ENCODE measurements at places on chromosomes 6 and 20. TPM values are rescaled to one million over a fixed set of nuclear protein-coding genes. Genes with fewer than 3 reads are reported as not detected.
A peak's percentile ranks its signal among the peaks of the same experiment; 100 is the strongest.

- H3K36me3 ChIP-seq: peaks cover 36% of the 10 kb centered on the region
- DNase-seq: no peak
- peak overlapping the region; percentile 93 for H3K4me3 ChIP-seq
- H3K4me1 ChIP-seq: peaks cover 17% of the 10 kb centered on the region
These were observed 979 bp downstream of the ZNF133 start for GRCh38 chr20:18289306-18289705.

MRPS18B gene
- 113 TPM for total RNA-seq

GRCh38 chr20:58568126-58568482 lies 52.9 kb upstream of the APCDD1L start:
- no peak for DNase-seq
- H3K36me3 ChIP-seq: no peaks in the 10 kb centered on the region
- H3K27ac ChIP-seq: no peak overlapping the region
- H3K4me3 ChIP-seq: no peak overlapping the region
- H3K27me3 ChIP-seq: no peaks in the 10 kb centered on the region
- H3K4me1 ChIP-seq: no peaks in the 10 kb centered on the region

GRCh38 chr6:47007657-47008396 lies 34.3 kb downstream of the ADGRF1 start:
- H3K27me3 ChIP-seq: peaks cover 7% of the 10 kb centered on the region
- peaks cover 8% of the 10 kb centered on the region for H3K4me1 ChIP-seq
- H3K27ac ChIP-seq: no peak overlapping the region
- no peak overlapping the region for H3K4me3 ChIP-seq
- no peak for DNase-seq

- H3K36me3 ChIP-seq: no peaks in the 10 kb centered on the region
- H3K27ac ChIP-seq: no peak overlapping the region
- peaks cover 3% of the 10 kb centered on the region for H3K4me1 ChIP-seq
- no peaks in the 10 kb centered on the region for H3K27me3 ChIP-seq
- H3K4me3 ChIP-seq: no peak overlapping the region
These were observed 4.5 kb upstream of the PXMP4 start for GRCh38 chr20:33724439-33725094.

DNA sequence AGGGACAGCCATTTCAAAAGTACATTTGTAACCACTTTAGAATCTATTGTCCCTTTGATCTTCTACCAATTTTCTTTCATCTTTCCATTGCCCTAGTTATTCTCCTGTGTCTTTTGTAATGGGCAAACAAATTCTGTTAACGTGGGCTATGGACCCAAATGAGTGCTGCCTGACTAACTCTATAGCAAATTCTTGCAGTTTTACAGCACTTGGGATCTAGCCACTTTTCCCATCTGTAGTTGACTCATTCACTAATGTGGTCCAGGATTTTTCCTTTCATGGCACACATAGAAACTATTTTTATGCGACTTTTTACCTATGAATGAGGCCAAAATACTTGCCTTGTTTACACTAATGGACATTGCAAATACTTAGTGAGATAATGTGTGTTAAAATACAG lies 52.0 kb downstream of the GRIK2 start:
- no peaks in the 10 kb centered on the region for H3K4me1 ChIP-seq
- no peaks in the 10 kb centered on the region for H3K36me3 ChIP-seq
- DNase-seq: no peak
- no peak overlapping the region for H3K4me3 ChIP-seq
- no peaks in the 10 kb centered on the region for H3K27me3 ChIP-seq

DNA sequence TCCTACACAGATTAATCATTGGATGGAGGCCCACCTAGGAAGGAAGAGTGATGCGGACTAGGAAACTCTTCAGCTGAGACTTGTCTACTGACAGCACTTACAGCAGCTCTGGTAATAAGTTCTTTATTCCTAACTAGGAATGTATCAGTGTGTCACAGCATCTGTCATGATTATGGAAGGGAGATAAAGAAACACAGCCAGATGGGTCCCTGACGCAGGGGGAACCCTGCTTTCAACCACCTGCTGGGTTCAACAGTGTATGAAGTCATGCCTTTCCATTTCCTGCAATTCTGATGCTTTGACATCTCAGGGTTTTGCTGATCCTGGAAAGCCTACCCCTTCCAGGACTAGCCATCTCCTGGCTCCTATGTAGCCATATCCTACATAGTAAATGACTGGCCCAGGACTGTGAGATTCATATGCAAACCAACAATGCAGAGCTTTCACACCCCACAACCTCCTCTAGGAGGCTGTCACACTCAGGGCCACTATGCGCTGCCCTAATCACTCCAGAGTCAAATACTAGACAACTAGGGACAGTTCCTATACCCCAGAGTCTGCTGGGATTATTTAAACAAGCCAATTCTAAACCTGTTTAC lies 29.0 kb upstream of the MANEA start:
- no peaks in the 10 kb centered on the region for H3K27me3 ChIP-seq
- H3K27ac ChIP-seq: no peak overlapping the region
- no peak overlapping the region for H3K4me3 ChIP-seq
- no peaks in the 10 kb centered on the region for H3K4me1 ChIP-seq

LGSN gene
- total RNA-seq: not detected

DNA sequence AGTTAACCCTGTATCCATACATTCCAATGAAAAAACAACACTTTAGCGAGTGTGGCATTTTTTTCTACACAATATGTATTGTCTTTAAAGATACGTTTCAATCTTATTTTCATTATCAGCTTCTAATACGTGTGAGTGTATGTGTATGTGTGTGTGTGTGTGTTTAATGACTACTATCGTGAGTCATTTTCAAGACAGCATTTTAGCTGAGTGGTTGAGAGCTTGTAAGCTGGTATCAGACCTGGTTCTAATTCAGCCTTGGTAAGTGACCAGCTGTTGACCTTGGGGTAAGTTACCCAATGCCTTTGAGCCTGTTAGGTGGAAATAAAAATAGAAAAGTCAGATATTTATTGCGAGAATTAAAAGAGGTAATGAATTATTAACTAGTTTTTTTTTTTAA lies 320.0 kb upstream of the NT5E start:
- no peak overlapping the region for H3K4me3 ChIP-seq
- DNase-seq: no peak
- no peaks in the 10 kb centered on the region for H3K4me1 ChIP-seq
- no peak overlapping the region for H3K27ac ChIP-seq
- H3K27me3 ChIP-seq: peaks cover 5% of the 10 kb centered on the region

DNA sequence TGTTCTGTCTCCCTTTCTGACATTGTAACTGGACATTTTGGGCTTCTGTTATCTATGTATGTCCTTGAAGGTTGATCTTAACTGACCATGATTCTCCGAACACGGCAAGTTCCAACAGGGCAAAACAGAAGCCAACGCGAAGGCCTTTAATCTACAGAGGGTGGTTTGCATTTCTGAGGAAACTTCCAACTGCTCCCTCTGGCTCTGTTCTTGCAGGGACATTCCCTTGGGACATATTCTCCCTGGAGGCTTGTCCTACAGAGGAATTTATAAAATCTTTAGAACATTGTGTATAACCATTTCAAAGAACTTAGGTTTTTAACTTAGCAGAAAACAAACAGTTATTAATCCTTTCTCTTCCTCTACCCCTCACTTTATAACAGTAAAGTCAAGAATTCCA lies 189.0 kb upstream of the CDYL start:
- H3K4me1 ChIP-seq: no peaks in the 10 kb centered on the region
- no peak overlapping the region for H3K27ac ChIP-seq
- H3K4me3 ChIP-seq: no peak overlapping the region
- no peaks in the 10 kb centered on the region for H3K36me3 ChIP-seq
- peaks cover 3% of the 10 kb centered on the region for H3K27me3 ChIP-seq
- no peak for DNase-seq

DNA sequence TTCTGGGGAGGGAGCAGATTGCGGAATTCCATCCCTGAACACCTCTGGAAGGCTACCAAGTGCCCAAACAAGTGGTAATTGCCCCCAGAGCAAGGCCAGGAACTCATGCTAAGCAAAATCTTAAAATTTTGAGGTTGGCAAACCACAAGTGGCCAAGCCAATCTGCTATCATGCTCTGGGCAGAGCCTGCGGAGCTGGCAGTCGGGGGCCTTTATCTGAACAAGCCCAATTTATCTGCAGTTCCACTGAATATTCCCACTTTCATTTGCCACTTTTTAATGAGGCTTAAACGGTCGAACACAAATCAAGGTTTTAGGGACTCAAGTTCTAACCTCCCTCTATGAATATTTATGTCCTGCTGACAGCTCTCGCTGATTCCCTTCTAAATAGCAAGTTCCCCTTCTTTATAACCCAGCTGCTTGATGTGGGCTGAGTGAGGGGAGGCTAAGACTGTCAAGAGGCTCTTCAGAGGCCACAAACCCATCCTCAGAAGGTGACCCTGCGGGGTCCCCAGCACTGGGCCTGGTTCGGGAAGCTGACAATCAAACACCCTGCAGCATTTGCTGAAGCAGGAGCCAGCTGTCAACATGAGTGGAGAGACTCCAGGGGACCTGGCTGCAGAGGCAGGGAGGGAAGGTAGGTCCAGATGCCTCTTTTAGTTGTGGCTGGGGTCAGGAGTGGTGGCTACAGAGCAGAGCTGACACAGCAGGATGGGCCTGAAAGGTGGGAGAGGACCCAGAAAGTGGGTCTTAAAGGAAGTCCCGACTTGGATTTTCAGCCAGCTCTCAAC lies 11.9 kb downstream of the CCDC167 start:
- H3K4me3 ChIP-seq: no peak overlapping the region
- H3K36me3 ChIP-seq: peaks cover 15% of the 10 kb centered on the region
- H3K27me3 ChIP-seq: no peaks in the 10 kb centered on the region
- DNase-seq: no peak
- peaks cover 48% of the 10 kb centered on the region for H3K4me1 ChIP-seq

DNA sequence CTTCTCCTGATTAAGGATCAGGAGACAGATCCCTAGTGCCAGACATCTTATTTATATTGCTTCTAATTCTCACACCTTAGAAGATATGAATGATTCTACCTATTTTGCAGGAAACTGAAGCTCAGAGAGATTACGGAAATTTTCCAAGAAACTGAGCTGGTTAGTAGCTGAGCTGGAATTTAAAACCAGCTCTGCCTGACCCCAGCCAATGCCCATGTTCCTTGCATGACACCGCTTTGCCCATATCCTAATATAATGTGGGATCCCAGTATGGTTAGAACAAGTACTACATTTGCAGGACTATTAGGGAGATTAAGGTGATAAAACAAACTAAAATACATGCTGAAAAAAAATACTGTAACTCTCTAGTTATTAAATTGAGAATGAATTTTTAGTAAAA lies 1.9 kb downstream of the TMEM30A start:
- H3K27ac ChIP-seq: peak overlapping the region; percentile 55
- no peak for DNase-seq
- H3K36me3 ChIP-seq: peaks cover 18% of the 10 kb centered on the region
- peaks cover 47% of the 10 kb centered on the region for H3K4me1 ChIP-seq

GPX5 gene
- not detected for total RNA-seq

DNA sequence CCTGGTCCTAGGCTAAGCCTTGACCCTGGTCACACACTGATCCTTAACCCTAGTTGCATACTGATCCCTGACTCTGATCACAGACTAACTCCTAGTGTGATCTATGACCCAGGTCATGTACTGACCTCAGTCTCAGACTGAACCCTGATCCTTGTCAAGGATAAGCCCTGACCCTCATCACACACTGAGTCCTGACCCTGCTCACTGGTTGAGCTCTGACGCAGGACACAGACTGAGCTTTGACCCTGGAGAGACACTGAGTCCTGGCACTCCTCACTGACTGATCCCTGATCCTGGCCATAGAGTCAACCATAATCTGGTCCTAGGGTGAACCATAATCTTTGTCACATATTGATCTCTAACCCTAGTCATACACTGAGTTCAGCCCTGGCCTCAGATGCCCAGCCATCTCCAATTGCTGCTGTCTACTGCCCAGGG lies 37.9 kb downstream of the KCNB1 start:
- H3K27me3 ChIP-seq: peaks cover 18% of the 10 kb centered on the region
- no peaks in the 10 kb centered on the region for H3K36me3 ChIP-seq
- no peak overlapping the region for H3K27ac ChIP-seq
- no peak for DNase-seq
- H3K4me1 ChIP-seq: no peaks in the 10 kb centered on the region

DNA sequence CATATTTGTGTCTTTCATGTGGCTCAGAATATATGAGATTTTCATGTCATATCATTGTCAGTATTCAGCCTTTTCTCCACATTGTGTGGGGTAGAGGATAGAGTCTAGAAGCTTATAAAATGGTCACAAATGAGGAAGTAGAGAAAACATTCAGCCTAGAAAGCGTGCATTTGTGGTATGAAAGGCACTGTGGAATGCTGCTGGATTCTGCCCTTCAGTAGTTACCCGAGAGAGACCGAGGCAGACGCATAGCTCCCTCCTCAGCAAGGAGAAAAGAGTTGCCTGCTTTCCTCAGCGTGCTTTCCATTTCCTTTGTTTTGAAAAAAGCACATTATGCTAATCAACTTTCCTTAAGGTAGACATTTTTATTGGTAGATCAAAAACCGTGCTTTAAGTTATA lies 28.7 kb downstream of the MYB start:
- H3K27ac ChIP-seq: peak overlapping the region; percentile 10
- H3K4me1 ChIP-seq: peaks cover 34% of the 10 kb centered on the region
- H3K27me3 ChIP-seq: no peaks in the 10 kb centered on the region
- no peak for DNase-seq

- no peak overlapping the region for H3K4me3 ChIP-seq
- no peaks in the 10 kb centered on the region for H3K27me3 ChIP-seq
- DNase-seq: no peak
- peaks cover 43% of the 10 kb centered on the region for H3K36me3 ChIP-seq
These were observed 413.3 kb downstream of the ESR1 start for GRCh38 chr6:152220786-152221185.

LHFPL5 gene
- not detected for total RNA-seq

EYA2 gene
- not detected for total RNA-seq

DNA sequence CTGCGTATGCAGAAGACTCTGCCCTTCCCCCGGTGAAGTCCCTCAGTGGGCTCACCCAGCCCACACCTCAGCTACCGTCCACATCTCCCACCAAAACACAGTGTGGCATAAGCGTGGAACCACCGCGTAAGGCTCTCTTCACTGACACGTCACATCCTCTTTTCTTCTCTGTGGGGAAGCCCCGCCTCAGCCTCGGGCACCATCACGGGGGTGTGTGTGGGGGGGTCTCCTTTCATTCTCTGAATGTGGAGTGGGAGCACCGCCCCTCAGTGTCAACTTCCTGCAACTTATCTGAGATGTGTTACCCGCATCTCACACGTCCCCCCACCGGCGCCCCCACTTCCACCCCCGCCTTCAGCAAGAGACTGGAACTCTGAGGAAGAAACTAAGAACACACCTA lies 388.4 kb upstream of the JARID2 start:
- H3K36me3 ChIP-seq: peaks cover 3% of the 10 kb centered on the region
- H3K27me3 ChIP-seq: no peaks in the 10 kb centered on the region
- H3K27ac ChIP-seq: peak overlapping the region; percentile 92
- peaks cover 40% of the 10 kb centered on the region for H3K4me1 ChIP-seq

FOXC1 gene
- not detected for total RNA-seq

DNA sequence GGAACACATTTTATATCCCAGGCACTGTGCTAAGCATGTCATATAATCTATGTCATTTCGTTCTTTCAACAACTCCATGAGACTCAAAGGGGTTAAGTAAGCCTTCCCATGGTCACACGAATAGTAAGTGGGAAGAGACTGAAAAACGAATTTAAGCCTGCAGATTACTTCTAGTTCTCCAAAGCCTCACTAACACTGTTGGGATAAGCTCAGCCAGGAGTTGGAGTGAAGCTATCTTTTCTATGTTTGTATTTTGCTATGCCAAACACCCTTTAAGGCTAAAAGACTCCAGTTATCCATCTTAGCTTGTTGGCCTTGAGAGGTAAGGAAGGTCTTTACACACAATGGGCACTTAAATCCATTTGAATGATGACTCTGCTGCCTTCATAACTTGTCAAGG lies 148.1 kb upstream of the UST start:
- no peak overlapping the region for H3K4me3 ChIP-seq
- DNase-seq: no peak
- H3K36me3 ChIP-seq: peaks cover 3% of the 10 kb centered on the region

- no peak overlapping the region for H3K4me3 ChIP-seq
- peaks cover 14% of the 10 kb centered on the region for H3K27me3 ChIP-seq
- peaks cover 17% of the 10 kb centered on the region for H3K4me1 ChIP-seq
- H3K27ac ChIP-seq: no peak overlapping the region
- peaks cover 2% of the 10 kb centered on the region for H3K36me3 ChIP-seq
These were observed 82.7 kb upstream of the FOXC1 start for GRCh38 chr6:1527073-1527457.
